Activated CD8-positive, alpha-beta memory T cell treated with anti-CD3 and anti-CD28 coated beads, Interleukin-2, amount 50 U/mL, for 48 hours (primary cell): ENCODE measurements at places on chromosomes 4 and X.

DNA sequence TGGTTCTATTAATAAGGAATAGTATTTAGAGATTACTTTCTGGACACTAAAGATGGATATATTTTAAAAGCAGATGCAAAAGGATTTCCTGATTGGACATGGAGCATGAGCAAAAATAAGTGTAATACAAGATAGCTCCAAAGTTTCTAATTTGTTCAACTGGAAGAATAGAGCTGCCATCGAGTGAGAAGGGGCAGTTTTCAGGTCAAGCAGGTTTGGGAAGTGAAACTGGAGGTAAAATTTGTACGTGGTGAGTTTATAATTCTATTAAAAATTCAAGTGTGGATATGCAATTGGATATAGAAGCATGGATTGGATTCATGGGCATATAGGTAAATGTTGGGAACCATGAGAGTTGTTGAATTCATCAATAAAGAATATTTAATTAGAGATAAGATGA is 31.8 kb downstream of the PRDM8 start:
- no peak for DNase-seq

GRCh38 chr4:144715230-144715629 is 69.3 kb downstream of the HHIP start:
- no peak for DNase-seq

GRCh38 chr4:153514688-153515426 is 48.7 kb downstream of the TMEM131L start:
- no peak for DNase-seq

- no peak for DNase-seq
Observed at GRCh38 chrX:50071494-50071893, 129.3 kb downstream of the AKAP4 start.

DNA sequence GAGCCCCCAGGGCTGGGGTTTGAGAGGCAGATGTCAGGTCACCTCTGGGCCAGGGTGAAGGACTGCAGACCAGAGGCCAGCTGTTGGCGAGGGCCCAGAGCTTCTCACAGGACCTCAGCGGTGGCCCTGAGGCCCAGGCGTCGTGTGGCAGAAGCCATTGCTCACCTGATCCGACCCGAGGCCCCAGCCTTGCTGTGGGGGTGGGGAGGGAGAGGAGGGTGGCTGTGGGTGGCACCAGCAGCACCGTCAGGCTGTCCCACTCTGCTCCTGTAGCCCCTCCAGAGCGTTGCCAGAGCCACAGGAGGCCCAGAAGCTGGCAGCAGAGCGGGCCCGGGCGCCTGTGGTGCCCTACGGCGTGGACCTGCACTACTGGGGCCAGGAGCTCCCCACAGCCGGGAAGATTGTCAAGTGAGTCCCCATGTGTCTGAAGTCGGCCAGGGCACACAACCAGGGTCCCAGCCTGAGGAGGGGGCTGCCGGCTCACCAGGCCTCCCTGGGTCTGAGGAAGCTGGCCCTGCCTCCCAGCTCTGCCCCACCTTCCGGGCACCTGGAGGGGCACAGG is 28.8 kb downstream of the UVSSA start:
- no peak for DNase-seq

GRCh38 chr4:90113881-90114457 is 13.2 kb upstream of the CCSER1 start:
- no peak for DNase-seq

DNA sequence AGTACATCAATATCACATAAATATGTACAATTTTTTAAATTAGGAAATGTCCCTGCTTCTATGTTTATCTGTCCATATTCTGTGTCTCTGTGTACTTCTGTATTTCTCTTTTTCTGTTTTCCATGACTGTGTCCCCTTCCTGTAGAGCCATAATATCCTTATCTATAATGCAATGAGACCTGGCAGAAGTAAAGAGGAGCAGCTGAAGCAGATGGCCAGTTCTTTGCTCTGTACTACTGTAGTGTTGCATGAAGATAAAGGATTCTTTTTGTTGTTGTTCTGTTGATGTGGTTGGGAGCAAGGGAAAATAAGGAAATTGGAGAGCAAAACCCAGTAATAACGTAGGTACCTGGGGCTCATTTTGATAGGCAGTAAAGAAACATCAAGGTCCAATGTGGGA is 301.7 kb downstream of the ADGRL3 start:
- DNase-seq = no peak

GRCh38 chr4:37689353-37690095 is 3.3 kb upstream of the RELL1 start:
- DNase-seq = no peak

- no peak for DNase-seq
Observed at GRCh38 chr4:109359040-109359646, 56.7 kb upstream of the COL25A1 start.

DNA sequence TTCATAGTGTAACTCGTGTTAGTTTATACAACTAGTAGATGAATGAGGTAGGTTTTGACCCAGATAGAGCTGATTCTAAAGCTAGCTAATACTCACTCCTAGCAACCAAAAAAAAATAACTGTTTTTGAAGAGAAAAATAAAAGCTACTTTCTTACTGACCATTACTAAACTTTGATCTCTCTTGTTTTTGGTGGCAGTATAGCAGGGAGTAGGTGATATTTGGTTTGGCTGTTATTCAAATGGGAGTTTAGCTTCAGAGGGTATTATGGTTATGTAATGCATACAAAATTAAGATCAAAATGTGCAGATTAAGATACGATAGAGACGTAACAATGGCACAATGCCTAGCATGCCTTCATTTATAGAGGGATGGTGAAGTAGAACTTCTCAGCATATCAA is 1104.5 kb downstream of the PCDH19 start:
- no peak for DNase-seq

GRCh38 chrX:151370906-151371305 is 26.1 kb upstream of the VMA21 start:
- DNase-seq = no peak

DNA sequence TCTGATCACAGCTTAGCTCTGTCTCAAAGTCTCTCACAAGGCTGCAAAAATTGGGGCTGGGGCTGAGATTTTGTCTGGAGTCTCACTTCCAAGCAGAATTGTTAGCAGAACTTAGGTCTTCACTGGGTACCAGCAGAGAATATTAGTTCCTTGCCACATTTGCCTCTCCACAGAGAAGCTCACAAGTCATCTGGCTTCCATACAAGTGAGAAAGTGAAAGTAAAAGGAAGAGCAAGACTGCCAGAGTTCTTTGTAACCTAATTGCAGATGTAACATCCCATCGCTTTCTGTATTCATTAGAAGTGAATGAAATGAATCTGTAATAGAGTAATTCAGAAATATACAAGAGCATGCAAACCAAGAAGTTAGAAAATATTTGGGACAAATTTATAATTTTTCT is 624.1 kb upstream of the GNPDA2 start:
- DNase-seq = no peak

DNA sequence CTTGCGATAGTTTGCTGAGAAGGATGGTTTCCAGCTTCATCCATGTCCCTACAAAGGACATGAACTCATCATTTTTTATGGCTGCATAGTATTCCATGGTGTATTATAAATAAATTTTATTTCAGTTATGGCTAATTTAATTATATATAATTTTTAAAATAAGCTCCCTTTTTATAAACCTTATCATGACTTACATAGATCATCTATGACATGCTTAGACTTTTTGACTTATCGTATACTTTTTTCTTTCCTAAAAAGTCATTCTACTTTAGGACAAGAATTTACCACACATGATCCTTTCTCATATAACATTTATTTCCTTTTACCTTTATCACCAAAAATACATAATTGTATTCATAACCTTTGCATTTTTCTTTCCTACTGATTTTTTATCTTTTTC is 376.5 kb downstream of the CCSER1 start:
- DNase-seq = no peak

GRCh38 chr4:34422472-34423175 is 1821.7 kb downstream of the ARAP2 start:
- DNase-seq = no peak

- DNase-seq = no peak
Observed at GRCh38 chr4:158530381-158530780, 8.7 kb downstream of the RXFP1 start.

DNA sequence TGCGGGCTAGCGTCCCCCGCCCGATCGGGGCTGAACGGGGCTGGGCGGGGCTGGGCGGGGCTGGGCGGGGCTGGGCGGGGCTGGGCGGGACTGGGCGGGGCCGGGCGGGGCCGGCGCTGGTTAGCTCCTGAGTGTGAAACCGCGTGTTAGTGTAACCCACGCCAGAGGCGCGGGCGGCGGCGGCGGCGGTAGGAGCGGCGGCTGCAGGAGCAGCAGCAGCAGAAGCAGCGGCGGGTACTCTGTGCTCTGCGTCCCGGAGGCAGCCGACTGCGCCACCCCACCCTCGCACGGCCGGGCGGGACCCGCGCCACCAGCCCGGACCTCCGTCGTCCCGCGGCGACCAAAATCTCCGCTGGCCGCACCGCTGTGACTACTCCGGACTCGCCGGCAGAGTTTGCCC is 128.1 kb downstream of the LAS1L start:
- DNase-seq = peak; percentile 60

- DNase-seq = no peak
Observed at GRCh38 chrX:8980756-8981155, 53.2 kb downstream of the FAM9B start.

- no peak for DNase-seq
Observed at GRCh38 chr4:28092610-28093009, 1232.0 kb downstream of the STIM2 start.

GRCh38 chrX:77771601-77772000 is 14.4 kb downstream of the ATRX start:
- DNase-seq = no peak

- no peak for DNase-seq
Observed at GRCh38 chr4:108885211-108885610, 122.4 kb upstream of the ETNPPL start.
